ENCODE measurements at places on chromosomes 7 and 10.

DNA sequence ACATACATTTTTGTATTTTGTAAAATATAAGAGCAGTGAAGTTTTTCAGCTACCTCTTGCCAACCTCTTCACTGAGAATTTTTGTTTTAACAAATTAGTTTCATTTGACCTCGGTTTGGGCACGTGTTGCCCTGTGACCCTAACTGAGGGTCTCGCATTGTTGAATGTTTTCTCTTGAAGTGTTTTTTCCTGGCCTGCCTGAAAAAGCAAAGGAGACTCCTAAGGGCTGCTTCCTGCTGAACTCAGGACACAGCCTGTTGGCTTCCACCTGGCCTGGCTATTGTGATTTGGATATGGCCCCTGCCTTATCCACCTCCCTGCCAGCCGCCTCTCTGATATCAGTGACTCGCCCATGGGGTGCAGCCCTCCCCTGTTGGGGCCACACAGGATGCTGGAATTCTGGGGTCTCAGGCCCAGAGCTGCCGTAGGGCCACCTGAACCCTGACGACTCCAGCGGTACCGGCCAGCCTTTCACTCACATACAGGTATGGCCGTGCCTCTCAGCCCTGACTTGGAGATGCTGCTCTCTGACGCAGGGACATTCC, 58.8 kb upstream of the AQP1 start:
- DNase-seq, result no peak

DNA sequence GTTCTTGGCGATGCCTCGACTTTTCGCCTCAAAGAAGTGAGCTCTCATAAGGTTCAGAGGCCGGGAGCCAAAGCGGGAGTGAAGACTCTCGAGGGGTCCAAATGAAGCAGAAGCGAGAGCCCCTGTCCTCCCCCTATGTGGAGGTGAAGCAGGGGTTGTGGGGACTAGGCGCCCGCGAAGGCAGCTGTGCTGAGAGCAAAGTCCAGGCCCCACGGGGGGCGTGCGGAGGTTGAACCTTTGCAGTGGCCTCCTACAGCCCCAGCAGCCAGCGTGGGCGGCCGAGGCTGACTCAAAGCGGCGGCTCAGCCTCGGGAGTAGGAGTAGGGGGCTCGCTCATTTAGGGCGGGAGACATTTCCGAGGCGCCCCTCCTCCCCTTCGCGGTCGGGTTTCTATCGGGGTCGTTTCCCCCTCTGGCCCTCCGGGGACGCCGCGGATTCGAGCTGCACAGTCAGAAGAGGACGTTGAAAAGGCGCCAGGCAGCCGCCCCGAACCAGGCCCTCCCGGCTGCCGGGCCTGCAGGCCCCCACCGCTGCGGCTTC, 553 bp upstream of the ADD3 start:
- DNase-seq, result no peak

DNA sequence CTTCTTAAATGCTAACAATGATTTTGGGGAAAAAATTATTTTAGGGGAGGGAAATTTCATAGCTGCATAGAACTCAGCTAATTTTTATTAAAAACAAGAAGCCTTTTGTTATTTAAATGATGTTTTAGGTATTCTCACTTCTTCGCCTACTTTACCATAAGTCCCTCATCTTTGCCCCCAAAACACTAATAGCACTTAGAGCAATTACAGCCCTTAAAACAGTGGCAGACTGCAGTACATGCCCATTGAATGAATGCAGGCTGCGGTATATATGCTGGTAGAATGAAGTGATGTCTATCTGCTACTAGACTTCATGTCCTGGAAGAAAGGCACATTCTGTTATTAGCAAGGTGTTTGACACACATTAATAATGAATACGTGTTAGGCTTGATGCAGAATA, 2.9 kb upstream of the SPAG6 start:
- DNase-seq, result no peak

DNA sequence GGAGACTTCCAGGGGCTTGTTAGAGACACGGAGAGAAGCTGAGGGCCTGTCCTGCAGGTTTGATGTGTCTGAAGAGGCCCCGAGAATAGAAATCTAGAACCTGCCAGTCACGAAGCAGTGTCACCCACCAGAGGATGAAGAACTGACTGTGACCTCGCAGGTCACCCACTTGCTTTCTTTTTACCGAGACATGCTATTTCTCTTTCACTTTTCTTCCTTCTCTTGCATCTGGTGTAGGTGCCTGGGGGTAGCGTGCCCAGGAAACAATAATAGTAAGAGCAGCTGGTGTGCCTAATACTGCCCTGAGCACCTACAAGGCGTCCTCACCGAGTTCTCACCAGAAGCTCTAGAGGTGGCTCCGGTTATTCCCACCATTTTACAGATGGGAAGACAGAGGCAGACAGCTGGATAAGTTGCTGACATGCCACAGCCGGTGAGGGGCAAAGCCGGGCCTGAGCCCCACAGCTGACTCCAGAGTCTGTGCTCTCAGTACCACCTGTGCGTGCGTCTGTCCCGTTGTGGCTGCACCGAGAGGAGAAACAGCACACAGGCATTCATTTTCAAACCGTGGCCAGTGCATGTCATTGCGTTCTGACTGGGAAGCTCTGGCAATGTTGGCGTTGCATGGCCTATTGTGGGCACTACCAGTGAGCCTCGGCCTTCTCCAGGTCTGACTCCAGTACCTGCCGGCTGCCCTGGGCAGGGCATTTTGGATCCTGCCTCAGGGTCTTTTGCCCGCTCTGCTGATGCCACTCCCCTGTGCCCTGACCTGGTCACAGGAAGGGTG, 7.8 kb downstream of the CHST3 start:
- DNase-seq, result no peak

- no peak for DNase-seq
These were observed 35.8 kb downstream of the VCL start for GRCh38 chr10:74033702-74034101.

- DNase-seq, result no peak
These were observed 419.4 kb upstream of the CELF2 start for GRCh38 chr10:10598297-10598696.

Measured in hematopoietic multipotent progenitor cell (in vitro differentiated cells).